ENCODE measurements at places on chromosomes 12 and 14.
A peak's percentile ranks its signal among the peaks of the same experiment; 100 is the strongest.

- DNase-seq, result no peak
Measured at GRCh38 chr12:96864335-96864734, 42.7 kb upstream of the NEDD1 start.

DNA sequence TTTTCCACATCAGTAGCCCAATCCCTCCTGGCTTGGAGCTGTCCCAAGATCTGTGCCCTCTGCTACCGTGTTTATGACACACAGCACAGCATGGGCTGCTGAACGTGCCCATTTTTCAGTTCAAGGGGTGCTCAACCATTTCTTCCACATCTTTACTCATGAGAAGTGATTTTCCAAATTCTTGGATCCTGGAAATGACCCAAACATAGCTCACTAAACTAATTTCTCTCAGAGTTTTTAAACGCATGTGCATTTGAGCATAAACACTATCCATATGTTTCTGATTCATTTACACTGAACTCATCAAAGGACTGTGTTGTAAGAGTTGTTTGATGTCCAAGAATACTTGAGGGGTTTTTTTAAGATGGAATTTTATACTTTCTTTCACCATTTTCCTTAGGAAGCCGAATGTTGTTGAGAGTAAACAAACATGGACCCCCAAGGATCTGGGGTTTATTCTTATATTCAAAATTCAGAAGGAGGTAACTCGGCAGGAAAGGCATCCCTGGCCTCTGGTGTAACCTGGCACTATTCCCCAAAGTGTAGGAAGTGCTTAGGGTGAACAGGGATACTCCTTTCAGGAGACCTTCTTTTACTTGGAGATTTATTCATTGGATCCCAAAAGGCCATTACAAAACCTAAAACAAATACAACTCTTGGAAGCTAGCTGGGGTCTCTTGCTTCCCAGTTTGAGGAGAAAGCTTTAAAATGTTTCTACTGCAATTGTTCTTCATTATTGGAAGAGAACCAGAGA lies 215.0 kb downstream of the BMP4 start:
- no peak for DNase-seq

- no peak for DNase-seq
Measured at GRCh38 chr12:95277139-95277538, 59.5 kb downstream of the VEZT start.

DNA sequence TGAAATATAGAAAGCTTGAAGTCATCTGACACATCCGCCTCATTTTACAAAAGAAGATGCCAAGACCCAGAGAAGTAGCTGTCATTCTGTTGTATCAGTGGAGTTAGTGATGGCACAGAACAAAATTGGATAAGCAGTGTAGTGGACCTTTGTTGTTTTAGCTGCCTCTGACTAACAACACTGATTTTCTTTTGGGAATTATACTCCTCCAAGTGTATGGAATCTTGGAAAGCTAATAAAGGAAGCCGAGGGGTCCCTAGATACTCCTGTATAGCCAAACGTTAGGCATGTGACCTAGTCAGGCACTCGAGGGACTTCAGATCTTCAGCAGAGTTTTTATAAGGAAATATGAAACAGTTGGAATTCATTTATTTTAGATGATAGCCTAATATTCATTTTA lies 94.5 kb downstream of the OTOGL start:
- DNase-seq, result no peak

DNA sequence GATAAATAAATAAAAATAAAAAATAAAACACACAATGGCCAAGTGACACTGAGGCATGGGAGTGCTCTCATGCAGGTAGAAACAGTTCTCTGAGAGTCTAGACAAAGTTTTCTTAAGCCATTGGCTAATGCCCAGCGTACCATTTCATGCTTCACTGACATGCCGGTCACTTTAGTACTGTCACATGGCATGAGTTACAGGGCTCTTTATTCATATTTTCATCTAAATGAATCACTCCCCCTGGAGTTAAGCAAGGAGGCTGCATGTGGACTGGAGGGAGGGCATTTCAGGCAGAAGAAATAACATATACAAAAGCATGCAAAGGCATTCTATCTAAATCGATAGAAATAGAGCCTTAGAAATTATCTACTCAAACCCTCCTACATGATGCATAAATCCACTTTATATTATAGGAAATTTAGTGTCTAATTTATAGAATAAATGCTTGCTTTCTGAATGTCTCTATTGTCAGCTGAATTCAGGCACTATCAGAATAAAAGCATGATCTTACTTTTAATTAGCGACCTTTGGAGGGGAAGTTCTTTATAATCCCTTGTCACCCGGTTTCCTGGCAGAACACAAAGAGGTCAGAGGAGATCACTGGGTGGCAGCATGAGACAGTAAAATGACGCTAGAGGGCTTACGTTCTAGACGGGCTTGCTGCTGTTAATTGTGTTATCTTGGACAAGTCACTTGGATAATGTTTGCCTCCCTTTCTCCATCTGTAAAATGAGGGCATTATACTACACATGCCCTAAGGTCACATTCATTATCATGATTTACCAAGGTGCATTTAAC lies 17.5 kb downstream of the DYRK4 start:
- no peak for DNase-seq

DNA sequence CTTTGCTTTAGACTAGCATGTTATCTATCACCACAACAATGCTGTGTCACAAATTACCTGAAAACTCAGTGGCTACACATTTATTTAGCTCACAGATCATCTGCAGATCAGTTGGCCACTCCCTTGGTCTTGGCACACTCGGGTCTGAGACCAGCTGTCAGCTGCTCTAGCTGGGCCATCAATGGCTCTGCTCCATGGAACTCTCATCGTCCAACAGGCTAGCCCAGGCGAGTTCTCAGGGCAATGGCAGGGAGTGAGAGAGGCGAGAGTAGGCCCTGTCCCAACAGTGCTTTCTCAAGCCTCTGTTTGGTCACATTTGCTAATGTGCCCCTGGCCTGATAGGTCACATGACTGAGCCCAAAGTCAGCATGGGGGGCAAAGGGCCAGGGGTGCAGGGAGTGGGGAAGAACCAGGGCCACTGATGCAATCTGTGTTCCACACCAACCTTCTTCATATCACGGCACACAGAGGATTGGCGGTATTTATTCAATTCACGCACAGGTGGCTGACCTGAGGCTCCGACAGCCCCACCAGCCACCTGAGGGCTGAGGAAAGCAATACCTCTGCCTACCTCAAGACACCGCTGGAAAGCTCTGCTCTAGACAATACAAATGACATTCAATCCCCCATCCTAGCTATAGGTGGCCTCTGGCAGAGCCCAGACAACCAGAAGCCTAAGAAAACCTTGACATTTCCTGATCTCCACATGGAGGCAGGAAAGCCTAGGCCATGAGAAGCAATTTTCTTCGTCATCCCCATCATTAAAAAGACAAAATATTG lies 82.5 kb downstream of the NT5DC3 start:
- DNase-seq, result no peak

- DNase-seq, result no peak
Measured at GRCh38 chr12:26773313-26774104, 59.5 kb downstream of the ITPR2 start.

DNA sequence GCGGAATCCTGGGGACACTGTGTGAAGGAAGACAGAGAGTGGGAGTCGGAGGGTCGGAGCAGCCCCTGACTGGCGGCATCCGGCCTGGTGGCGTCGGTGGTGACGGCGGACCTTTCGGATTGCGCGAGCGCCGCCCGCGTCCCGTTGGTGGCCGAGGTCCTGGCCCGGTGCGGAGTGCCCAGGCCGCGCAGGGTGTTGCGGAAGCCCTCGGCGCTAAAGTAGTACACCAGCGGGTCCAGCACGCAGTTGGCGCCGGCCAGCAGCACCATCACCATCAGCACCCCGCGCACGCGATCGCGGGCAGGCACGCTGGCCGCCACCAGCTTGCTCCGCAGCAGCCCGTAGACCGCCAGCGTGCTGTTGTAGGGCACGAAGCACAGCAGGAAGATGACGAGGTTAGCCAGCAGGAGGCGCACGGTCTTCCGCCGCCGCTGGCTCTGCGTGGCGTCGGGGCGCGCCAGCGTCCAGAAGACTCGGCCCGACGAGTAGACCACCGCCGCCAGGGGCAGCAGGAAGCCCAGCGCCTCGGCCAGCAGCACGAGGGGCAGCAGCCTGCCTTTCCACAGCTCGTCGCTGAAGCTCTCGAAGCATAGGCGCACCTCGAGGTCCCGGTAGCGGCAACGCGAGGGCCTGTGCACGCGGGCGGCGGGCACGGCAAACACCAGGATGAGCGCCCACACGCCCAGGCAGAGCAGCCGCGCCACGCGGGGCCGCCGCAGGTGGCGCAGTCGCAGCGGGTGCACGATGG lies 13.1 kb upstream of the CHD4 start:
- DNase-seq, result peak; percentile 68

- no peak for DNase-seq
Measured at GRCh38 chr14:40119321-40119720, 687.1 kb upstream of the FBXO33 start.

DNA sequence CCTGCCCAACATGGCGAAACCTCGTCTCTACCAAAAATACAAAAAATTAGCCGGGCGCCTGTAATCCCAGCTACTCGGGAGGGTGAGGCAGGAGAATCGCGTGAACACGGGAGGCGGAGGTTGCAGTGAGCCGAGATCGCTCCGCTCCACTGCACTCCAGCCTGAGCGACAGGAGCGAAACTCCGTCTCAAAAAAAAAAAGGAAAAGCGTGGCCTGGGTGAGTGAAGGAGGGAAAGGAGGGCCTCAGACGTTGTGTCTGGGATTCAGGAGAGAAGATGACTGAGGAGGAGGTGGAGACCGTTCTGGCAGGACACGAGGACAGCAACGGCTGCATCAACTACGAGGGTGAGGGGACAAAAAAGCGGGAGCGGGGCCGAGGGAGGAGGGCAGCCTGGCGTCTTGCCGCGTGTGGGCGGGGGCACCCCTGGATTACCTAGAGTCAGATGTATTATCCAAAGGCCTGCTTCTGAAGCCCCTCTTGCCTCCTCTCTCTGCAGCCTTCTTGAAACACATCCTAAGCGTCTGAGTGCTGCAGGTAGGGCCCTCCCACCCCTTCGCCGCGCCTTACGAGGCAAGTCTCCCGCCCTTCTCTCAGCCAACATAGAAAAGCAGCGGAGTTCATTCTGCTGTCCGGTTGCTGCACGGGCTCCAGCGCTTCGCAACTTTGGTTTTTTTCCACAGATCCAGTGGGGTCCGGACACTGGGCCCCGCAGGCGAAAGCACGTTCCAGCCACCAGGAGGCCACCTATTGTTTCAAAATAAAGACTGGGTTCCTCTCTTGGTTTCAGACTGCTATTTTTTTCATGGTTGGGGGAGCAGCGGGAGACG lies 744 bp upstream of the MYL6 start:
- DNase-seq, result peak; percentile 72

- no peak for DNase-seq
Measured at GRCh38 chr12:71142016-71142415, 15.8 kb downstream of the TSPAN8 start.

GRCh38 chr12:125140279-125141209 lies 75.3 kb downstream of the AACS start:
- DNase-seq, result no peak

DNA sequence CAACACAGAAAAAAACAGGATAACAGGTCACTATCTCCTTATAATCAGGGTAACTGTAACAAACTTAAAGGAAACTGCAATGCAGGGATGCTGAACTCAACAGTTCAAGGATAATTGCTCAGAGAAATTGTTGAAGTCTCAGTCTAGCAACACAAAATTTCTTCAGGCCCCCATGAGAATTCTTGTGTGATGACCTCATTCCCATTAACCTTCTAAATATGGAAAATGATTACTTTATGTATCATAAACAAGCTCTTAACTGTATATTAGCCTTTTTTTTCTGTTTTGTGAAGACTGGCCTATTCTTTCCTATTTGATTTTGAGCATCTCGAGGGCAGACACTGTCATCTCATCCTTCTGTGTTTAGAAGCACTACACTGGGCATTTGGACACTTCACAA lies 47.1 kb downstream of the IGF1 start:
- DNase-seq, result no peak

- DNase-seq, result no peak
Measured at GRCh38 chr12:15698377-15698871, 90.8 kb downstream of the EPS8 start.

- no peak for DNase-seq
Measured at GRCh38 chr12:111578276-111578970, 20.7 kb downstream of the ATXN2 start.

DNA sequence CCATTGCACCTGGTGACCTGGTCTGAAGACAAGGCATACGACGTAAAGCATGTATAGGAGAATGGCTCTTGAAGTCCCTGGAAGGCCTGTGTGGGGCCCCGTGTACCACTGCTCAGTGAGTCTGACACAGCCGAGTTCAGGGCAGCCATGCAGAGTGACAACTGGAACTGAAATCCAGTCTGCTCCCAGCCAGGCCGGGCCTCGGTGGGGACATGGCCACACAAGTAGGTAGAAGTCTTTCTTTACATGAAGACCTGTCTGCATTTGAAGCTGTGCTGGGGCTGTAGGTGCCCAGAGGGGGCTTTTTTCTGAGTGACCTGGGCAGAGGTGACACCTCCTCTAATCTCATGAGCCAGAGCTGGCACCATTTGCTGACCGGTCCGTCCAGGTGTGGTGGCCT lies 35.7 kb downstream of the ADGRD1 start:
- DNase-seq, result no peak

DNA sequence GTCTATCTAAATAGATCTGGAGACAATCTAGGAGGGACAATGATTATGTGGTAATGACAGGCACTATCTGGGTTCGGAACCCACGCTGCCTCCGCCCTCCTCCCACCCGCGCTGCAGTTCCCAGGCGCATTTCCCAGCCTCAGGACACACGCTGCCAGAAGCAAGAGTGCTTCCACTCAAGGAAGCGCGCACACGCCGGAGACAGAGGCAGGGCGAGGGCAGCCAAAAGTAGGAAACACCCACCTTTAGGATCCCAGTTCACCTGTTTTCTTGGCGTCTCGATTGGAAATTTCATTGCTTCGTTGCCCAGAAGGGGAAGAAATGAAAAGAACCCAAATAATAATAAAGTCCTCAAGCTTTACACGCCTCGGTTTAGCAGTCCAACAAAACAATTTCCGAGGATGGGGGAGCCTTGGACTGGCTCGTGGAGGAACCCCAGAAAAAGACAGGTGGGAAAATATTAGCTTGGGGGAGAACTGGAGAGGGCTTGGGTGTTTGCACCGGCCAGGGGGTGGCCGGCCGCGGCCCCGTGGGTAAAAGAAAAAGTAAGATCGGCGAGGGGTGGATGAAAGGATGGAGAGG lies 474 bp downstream of the KCNK10 start:
- no peak for DNase-seq

DNA sequence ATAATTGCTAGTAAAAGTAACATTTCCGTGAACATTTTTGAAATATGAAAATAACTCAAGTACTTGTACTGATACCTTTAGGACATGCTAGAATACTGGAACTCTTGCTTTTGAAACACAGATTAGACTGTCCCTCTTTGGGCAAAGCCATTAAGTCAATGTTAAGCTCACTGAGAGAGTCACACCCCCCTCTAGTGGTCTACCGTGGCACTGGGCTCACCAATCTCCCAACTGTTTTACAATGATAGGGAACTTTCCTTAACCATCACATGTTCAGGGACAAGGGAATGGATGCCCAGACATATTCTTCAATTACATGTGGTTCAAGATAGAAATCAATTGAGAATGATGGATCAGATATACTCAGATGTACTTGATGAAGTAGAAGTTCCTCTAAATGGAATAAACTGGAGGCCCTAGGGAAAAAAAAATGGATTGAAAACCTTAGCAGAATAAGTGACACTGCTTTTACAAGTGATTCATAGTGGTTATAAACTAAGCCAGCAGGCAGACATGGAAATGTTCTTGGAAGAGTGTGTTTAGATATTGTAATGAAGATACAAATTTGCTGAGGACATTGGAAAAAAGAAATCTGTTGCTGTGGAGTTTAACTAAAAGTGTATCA lies 17.8 kb downstream of the NANOG start:
- peak; percentile 63 for DNase-seq

Data from CD4-positive, alpha-beta T cell treated with Interleukin-17A for 4 hours (primary cell).